DMS 273 treated with DMSO at 0.1 percent for 48 hours (cell line): ENCODE measurements at places on chromosomes 5 and 9.

- DNase-seq = no peak
Measured at GRCh38 chr9:105993921-105994715, 299.8 kb downstream of the TMEM38B start.

- DNase-seq = no peak
Measured at GRCh38 chr5:121873409-121873808, 21.7 kb downstream of the FTMT start.

- no peak for DNase-seq
Measured at GRCh38 chr5:105101577-105101976, 1539.0 kb upstream of the NUDT12 start.

GRCh38 chr5:168005936-168006335 lies 285.5 kb upstream of the WWC1 start:
- DNase-seq = no peak

DNA sequence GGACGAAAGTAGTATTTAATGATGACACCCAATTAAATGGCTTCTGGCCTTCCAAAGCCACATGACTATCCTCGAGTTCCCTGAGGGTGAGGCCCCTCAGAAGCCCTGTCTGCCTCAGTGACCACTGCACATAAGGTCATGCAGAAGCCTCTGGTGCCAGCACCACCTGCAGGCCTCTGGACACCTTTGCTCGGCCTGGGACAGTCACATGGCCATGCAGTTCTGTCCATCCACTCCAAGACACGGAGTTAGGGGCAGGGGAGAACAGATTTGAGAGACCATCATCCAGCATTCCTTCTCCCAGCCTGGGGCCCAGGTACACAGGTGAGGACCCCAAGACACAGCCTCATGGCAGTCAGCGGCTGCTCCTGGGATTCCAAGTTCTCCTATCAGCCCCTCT lies 145.0 kb downstream of the ROR2 start:
- no peak for DNase-seq

DNA sequence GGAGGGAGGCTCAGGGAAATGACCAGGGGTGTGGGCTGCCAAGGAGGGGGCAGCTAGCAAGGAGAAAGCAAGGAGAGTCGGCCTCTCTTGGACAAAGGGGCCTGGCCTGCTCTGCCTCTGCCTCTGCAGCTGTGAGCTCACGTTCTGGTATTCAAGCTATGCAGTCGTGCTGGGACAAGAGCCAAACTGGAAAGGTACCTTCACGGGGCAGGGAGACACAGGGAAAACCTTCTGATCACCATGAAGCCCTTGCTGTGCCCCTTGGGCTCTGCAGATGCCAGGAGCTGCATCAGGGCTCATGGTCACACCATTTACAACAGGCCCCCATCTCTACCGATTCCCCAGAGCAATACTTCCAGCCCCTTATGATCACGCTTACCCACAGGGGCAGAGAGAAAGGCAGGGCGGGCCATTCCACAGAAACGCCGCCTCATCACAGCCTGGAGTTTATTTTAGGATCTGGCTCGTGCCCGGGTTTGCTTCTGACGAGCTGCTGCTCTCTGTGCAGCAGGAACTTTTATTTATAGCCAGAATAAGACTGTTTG lies 63.2 kb downstream of the PRRT1B start:
- no peak for DNase-seq
